ENCODE measurements at places on chromosomes 2 and 18.

- DNase-seq = peak; percentile 78
These were observed 91.9 kb upstream of the STK17B start for GRCh38 chr2:196263181-196263747.

- DNase-seq = no peak
These were observed 5.8 kb upstream of the DGUOK start for GRCh38 chr2:73920577-73921545.

DNA sequence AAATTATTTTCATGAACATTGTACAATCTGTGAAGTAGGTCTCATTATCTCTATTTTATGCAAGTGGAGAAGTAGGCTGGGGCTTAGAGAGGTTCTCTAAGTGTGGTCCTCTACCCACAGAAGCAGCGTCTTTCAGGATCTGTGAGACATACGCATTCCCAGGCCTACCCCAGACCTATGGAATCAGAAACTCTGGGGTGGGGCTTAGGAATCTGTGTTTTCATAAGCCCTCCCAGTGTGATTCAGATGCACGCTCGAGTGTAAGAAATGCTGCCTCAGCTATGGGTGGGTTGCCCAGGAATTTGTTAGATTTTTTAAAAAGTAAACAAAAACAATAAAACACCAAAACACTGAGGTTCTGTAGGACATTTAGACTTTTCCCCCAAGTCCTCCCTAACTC, 14.8 kb upstream of the ZAP70 start:
- no peak for DNase-seq

DNA sequence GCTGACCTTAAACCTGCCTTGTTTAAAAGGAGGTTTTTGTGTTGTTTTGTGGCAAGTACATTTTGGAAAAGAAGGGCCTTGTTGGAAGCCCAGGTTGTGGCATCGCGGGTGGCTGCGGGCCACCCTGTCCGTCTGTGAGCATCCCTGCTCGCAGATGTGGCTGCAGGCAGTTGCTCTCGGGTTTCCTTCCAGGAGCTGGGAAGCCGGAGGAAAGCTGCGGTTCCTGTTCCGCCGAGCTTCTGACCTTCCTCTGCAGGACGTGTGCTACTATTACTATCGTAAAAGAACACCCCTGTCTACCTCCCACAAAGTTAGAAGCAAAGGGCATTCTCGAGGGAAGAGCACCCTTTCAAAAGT, 766 bp downstream of the MFF start:
- DNase-seq = peak; percentile 6

- no peak for DNase-seq
These were observed 4.1 kb upstream of the TET3 start for GRCh38 chr2:73980566-73980965.

- no peak for DNase-seq
These were observed 26.2 kb upstream of the SNORC start for GRCh38 chr2:232843834-232844233.

- DNase-seq = no peak
These were observed 34.8 kb downstream of the GPATCH11 start for GRCh38 chr2:37119157-37119556.

DNA sequence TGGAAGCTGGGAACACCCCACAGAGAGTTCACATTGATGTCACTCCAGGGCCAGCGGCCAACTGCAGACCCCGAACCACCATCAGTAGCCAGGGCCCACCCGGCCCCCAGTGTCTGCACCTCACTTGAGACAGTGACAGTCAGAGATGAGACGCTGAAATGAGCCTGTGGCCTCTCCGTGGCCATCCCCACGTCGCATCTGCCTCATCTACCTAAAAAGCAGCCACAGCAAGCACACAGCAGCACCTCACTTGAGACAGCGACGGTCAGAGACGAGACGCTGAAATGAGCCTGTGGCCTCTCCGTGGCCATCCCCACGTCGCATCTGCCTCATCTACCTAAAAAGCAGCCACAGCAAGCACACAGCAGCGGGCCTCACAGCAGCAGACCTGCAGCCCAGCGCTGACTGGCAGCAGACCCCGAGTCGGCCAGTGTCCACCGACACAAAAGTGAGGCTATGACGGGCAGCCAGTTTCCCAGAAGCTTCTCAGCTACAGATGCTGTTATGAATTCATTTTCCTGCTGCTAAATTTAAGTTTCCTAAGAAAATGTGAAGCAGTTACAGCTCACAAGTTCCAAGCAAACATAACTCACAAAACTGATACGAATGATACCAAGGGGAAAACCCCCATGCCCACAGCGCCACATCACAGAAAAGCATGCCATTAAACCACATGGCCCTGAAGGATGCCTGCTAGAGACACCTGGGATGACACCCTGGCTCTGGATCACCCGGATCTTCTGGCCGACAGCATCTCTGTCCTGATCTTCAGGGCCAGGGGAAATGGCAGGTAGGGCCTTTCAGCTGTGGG, 27.7 kb downstream of the SNORC start:
- DNase-seq = no peak

Measured in GDM1 (cell line).